ENCODE measurements at places on chromosomes 4 and X. TPM values are rescaled to one million over a fixed set of nuclear protein-coding genes. Genes with fewer than 3 reads are reported as not detected.

Gene ARHGEF9
- total RNA-seq, result 4.6 TPM

Gene PAGE2
- not detected for total RNA-seq

Gene CCSER1
- total RNA-seq, result not detected

Gene RGN
- not detected for total RNA-seq
